Neural crest cell (in vitro differentiated cells): ENCODE measurements at places on chromosomes 16 and 17.

DNA sequence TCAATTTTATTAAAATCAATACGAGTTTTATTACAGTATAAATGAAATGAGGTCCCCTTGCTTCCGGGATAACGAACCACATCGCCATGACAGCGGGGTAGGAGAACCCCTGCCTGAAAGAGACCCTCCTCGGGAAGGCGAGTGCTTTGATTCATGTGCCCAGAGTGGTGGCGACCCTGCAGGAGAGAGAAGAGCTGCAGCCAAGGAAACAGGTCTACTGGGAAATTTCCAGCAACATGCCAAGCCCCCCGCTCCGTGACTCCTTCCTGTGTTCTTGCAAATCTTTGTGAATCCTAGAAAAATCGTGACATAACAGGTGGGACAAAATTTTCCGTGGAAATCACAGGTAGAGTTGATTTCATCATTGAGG, 162.5 kb downstream of the WSCD1 start:
- no peak for DNase-seq

DNA sequence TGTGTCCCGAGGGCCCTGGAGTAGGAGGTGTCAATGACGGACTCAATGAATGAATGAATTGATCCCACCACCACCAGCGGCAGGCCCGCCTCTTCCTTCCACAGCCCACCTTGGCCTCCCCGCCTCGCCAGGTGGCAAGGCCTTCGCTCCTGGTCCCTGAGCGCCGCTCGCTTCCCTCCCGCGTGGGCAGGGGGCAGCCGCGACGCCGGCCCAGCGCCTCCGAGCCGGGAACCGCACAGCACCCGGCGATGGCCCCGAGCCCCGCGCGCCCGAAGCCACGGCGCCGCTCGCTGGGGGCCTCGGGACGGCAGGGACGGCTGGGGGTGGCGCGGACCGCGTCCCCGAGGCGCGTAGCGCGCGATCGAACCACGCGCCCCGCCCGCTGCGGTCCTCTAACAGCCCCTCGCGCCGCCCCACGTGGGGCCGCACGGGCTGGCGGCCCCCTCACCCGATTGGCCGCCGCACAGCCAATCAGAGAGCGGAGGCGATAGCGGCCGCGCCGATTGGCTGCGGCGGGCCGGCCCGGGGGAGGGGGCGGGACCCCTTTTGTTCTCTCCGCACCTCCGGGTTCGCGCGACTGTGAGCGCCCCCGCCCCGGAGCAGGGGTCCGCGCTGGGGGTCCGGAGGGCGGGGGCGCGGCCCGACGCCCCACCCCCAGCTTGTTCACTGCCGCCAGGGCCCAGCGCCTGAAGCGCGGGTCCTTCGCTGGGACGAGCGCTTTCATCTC, 31.4 kb downstream of the ACTG1 start:
- DNase-seq: peak; percentile 72

DNA sequence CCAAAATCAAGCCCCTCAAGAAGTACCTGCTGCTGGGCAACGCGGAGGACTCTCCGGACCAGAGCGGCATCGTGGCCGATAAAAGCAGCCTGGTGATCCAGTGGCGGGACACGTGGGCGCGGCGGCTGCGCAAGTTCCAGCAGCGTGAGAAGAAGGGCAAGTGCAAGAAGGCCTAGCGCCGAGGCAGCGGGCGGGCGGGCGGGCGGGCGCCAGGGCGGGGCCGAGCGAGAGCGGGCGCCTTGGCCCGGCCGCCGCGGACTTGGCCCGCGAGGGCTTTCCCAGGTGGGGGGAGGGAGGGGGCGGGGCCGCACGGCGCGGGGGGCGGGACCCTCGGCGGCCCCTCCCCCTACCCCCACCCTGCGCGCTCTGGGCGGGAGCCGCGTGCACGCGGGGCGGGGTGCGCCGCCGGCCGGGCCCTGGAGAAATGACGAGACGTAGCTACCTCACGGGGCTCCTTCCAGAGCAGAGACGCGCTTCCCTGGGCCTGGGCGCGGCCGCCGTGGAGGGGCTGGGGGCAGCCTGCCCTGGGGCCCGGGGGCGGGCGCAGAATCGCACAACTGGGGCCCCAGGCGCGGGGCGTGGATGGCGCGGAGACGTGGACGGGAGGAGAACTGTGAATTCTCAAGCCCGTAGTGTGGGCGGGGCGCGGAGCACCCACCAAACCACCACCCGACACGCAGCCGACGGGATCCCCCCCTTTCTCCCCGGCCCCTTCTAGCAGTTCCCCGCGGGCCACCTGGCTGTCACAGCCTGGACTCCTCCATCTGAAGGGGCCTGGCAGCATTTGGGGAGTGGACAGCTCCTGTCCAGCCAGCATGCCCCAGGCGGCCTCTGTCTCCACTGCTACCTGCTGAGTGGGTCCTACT, 218.7 kb downstream of the NTN1 start:
- DNase-seq: peak; percentile 52

DNA sequence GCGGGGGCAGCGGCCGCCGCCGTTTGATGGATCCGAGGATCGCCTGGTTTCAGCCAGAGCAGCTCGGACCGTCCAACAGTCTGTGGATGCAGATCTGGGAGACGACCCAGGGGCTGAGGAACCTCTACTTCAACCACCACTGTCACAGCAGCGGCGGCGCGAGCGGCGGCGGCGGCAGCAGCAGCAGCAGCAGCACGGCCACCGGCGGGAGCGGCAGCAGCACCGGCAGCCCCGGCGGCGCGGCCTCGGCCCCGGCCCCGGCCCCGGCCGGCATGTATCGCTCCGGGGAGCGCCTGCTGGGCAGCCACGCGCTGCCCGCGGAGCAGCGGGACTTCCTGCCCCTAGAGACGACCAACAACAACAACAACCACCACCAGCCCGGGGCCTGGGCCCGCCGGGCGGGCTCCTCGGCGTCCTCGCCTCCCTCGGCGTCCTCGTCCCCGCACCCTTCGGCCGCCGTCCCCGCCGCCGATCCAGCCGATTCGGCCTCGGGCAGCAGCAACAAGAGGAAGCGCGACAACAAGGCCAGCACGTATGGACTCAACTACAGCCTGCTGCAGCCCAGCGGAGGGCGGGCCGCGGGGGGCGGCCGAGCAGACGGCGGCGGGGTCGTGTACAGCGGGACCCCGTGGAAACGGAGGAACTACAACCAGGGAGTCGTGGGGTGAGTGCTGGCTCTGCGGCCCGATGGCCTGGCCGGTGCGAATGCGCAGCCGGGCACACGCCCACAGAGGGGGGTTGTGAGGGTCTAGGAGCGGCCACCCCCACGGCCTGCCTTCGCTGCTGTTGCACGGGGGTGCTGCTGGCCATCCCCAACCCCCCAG, 702 bp downstream of the TENT4B start:
- DNase-seq: peak; percentile 20

- DNase-seq: no peak
Observed at GRCh38 chr17:81354954-81355347, 40.3 kb upstream of the BAHCC1 start.

DNA sequence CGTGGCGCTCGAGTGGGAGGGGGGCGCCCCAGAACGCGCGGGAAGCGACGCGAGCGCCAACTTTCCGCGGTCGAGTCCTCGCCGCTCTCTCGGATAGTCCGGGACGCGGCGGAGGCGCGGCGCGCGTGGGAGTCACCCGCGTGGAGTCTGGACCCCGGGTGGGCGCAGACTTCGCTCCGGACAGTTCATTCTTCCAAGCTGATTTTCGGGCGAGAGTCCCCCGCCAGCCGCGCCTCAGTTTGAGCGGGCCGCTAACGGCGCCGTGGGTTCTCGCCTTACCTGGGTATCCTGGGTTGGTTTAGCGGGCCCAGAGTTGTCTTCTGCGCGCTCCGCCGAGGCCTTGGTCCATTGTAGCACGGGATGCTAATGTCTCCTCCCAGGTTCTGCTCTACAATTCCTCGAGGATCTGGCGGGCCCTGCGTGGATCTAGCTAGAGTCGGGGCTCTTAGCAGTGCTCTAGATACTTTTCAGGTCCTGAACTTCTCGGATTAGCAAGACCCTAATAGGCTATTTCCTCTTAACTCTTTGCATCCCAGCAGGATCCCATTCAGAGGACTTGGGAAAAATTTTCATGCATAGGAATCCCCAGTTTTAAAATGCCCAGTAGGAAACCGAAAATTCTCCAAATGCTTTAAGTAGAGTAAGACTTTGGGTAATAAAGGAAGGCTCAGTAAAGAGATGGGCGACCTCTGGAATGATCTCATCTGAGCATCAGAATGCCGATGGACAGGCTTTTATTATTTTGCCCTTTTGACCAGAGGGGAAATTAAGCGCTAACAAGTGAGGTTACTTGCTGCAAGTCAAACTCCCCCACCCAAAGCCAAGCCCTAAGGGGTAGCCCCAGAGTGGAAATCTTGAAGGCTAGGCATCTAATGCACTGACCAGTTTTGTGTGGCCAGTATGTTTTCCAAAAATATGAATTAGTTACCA, 537 bp upstream of the GJC1 start:
- DNase-seq: peak; percentile 44

DNA sequence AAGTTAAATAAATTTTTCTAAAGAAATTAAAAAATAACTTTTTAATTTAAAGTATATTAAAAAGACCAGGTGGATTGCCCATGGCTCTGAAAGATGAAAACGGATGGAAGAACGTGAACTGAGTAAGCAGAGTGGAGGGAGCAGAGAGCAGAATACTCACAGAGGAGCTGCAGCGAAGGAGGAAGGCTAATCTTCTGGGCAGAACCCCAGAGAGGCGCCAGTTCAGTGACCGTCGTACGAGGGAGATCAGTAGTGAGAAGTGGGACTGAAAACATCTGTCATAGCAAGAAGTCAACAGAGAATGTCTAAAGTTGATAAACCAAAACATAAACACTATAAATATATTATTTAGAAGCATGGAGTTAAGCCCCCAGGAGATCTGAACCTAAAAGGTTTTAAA, 34.9 kb downstream of the UBE2G1 start:
- DNase-seq: no peak

- DNase-seq: no peak
Observed at GRCh38 chr17:18246880-18247612, 11.5 kb downstream of the FLII start.

DNA sequence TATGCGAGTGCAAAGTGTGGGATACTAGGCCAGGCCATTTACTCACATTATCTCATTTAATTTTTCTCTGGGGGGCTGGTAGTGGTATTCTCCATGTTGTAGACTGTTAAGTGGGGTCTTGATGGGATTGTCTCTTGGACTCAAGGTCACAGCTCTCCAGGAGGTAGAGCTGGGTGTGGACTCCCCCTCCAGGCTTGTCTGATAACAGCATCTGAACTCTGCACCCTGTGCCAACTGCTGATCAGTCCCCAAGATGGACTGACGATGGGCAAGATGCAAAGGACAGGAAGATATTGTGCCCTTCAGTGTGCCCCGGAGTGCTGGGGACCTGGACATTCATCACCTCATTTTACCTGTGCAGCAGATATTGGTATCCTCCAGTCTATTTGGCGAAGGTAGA, 147.8 kb downstream of the MSI2 start:
- no peak for DNase-seq

DNA sequence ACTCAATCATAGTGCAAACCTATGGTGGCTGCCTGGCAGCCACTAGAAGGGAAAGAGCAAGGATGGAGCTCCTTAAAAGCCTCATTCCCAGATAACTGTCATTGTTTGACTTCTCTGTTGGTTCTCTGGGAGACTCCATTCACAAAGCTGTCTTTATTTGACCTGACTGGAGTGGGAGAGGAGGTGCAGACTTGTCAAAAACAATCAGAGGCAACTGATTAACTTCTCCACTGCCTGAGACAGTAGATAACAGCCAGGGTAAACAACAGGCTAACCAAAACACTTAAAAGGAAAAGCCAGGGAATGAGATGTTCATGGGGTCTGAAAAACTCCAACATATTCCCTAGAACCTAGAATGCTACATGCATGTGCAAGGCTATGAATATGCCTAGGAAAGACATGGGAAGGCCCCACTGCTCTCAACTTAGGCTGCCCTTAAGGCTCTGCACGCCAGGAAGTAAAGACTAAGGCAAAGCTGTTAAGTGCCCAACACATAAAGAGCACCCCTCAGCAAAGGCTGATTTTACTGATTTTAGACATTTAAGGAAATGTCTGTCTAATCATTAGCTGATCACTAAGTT, 82.0 kb downstream of the TTC19 start:
- no peak for DNase-seq

DNA sequence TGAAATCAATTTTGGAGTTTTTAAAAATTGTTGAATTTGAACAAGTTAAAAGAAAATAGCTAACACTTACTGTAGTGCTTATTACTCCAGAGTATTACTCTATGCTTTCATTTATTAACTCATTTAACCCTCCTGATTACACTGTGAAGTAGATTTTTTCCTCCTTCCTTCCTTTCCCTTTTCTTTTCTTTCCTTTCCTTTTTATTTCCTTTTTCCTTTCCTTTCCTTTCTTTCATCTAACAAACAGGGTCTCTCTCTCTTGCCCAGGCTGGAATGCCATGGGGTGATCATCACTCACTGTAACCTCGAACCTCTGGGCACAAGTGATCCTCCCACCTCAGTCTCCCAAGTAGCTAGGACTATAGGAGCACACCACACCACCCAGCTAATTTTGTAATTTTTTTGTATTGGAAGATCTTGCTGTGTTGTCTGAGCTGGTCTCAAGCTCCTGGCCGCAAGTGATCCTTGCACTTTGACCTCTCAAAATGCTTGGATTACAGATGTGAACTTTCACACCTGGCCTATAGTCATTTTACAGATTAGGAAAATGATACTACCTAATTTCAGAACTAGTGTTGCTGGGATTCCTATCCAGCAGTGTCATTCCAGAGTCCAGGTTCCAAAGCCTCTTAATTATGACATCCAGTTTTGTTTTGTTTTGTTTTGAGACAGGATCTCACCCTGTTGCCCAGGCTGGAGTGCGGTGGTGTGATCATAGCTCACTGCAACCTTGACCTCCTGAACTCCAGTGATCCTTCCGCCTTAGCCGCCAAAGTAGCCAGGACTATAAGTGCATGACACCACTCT, 59.9 kb downstream of the TAOK1 start:
- no peak for DNase-seq

GRCh38 chr17:4949321-4950074, 1.2 kb upstream of the PFN1 start:
- peak; percentile 65 for DNase-seq

DNA sequence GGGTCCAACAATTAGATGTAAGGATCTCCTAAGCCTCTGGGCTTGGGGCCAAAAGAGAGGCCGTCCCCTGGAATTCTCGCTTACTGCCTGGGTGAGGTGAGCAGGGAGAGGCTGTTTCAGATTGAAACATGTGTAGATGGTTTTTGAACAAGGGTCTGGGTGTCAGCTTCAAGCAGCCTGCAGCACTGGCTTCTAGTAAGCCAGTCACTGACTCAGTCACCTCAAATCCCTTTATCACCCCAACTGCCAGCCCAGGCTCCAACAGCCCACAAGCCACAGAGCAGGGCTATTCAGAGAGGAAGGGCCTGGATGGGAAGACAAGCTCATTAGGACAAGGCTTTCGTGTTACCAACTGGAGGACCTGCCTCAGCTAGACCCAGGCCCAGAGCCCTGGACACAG, 180.2 kb downstream of the CCT6B start:
- no peak for DNase-seq

GRCh38 chr17:33463887-33464286, 170.8 kb upstream of the ASIC2 start:
- no peak for DNase-seq

- no peak for DNase-seq
Observed at GRCh38 chr16:10536814-10537389, 43.5 kb downstream of the EMP2 start.

- DNase-seq: no peak
Observed at GRCh38 chr17:64289741-64290141, 26.7 kb upstream of the TEX2 start.

GRCh38 chr17:77288115-77288619, 147.4 kb downstream of the SEC14L1 start:
- no peak for DNase-seq

- DNase-seq: no peak
Observed at GRCh38 chr16:56606476-56607108, 1.8 kb upstream of the MT2A start.
